ENCODE measurements at places on chromosomes 3 and 15.

- no peak for DNase-seq
Measured at GRCh38 chr3:159884661-159885402, 103.8 kb upstream of the IL12A start.

GRCh38 chr3:146161663-146162002, 649 bp upstream of the PLOD2 start:
- no peak for DNase-seq

DNA sequence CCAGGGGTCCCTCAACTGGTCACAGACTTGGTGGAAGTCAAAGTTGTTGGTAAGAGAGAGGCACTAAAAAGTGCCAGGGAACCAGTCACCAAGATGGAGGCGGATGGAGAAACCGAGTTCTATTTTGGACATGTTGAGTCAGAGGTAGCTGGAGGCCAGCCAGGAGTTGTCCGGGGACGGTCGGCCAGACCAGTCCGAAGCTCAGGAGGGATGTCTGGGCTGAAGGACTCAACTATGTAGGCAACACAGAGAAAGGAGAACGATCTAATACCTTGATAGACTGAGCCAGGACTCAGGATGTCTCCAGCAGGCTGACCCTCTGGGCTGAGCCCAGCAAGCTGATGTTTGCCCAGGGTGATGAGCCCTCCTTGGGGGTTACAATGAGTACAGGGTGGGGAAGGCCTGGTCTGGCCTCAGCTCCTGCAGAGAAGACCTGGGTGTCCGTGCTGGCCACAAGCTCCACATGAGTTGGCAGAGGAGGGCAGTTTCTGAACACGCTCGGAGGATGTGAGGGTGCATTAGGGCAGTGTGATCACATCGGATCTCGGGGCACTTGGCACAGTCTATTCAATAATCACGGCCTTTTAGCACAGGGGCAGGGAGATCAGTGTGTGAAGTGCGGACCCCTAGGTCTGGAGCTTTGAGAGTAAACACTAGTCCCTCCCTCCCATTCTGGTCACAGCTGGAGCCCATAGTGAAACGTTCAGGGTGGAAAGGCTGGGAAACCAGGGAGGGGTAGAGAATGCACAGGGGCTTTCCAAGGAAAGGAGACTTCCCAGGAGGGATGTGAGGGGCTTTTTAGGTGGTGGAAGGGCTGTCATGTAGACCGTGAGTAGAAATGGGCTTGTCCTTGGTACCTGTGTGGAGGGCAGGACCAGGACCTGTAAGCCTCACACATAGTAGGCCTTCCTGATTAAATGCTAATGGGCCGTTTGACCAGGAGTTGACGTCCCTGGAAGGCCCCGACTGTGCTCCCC, 111.9 kb downstream of the ETFA start:
- DNase-seq = no peak

DNA sequence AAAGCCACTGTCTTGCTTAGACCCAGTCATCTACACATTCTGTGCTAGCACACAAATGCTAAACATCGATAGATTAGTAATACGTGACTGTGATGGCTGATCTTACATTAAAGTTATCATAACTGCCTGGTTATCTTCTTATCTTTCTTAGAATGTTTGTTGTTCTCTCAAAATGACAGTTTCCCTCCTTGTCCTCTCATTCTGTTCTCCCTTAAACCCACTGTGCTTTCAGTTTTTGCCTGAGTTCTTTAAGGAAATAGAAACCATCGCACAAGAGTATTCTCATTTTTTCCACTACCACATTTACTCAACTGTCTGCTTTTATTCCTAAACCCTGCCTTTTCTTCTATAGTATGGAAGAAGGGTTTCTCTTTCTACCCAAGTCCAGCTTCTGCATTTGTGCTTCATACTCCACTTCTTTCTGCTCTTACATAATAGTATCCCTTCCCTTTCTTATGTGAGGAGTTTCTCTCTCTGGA, 17.1 kb downstream of the STX19 start:
- no peak for DNase-seq

- DNase-seq = no peak
Measured at GRCh38 chr15:96054621-96055020, 275.9 kb upstream of the NR2F2 start.

DNA sequence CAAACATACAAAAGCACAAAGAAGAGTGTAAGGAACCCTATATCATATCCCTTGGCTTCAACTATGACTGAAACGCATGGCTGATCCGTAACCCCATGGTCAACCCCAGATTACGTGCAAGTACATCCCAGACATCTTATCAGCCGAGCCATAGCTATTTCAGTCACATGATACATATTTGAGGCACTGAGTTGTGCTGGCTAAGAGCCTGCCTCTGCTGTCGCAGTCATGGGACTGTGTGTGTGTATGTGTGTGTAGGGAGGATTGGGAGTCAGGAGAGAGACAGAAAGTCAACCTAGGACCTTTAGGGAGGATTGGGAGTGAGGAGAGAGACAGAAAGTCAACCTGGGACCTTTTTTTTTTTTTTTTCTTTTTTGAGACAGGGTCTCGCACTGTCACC, 8.4 kb downstream of the ST6GAL1 start:
- no peak for DNase-seq

DNA sequence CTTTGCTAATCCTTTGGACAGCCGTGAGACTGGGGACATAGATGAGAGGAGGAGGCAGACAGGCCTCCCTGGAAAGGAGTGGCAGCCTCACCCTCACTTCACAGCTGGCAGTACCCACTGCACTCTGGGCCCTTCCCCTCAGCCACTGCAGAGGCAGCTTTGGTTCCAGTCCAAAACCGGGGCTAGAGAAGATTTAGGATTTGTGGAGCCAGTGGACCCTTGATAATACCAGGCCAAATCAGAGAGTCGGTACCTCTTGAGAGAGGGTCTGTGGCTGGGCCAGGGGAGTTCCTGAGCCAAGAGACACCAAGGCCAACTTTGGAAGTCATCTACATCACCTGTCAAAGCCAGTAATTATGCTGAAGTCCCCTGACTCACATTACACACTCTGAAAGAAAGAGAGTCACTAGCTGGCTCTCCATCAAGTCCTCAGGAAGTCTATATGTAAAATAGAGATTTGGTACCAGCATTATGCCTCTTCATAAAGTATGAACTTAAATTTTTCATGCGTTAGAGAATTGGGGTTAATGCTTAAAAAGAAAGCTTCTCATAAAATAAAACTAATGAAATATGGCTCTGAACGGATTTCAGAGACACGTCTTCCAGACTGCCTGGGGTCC, 244.1 kb upstream of the SEMA6D start:
- no peak for DNase-seq
